ENCODE measurements at places on chromosomes 1 and 21.

- DNase-seq, result no peak
Observed at GRCh38 chr1:168806952-168807351, 77.9 kb upstream of the DPT start.

DNA sequence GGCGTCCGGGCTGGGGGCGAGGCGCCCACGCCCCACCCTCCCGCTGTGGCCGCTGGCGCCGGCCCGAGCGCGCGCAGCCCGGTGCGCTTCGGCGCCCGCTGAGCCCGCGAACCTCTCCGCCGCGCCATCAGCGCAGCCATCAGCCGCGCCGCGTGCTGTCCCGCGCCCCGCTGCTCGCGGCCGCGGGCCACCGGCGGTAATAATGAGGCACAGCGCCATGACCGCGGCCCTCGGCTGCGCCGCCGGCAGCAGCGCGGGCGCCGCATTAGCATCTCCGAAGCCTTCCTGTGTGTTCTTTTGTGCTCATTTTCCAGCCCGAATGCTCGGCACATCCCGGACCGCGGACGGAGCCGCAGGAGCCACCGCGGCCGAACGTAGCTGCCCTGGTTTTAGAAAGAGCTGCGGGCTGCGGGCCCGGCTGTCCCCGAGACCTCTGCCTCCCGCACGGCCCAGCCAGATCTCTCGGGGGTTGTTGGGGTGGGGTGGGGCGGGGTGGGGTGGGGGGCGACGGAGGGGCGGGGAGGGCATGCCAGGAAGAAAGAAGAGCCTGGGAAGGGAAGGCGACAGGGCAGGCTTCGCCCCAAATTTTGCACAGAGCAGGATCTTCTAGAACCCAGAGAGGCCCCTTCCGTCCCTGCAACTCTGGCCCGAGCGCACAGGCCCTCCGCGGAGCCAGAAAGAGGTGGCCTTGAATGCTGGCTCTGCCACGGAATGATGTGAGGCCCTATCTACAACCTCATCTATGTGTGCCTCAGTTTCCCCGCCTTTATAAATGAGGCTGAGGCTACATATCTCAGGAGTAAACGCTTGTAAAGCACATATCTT, 55.3 kb downstream of the RRAGC start:
- DNase-seq, result no peak

DNA sequence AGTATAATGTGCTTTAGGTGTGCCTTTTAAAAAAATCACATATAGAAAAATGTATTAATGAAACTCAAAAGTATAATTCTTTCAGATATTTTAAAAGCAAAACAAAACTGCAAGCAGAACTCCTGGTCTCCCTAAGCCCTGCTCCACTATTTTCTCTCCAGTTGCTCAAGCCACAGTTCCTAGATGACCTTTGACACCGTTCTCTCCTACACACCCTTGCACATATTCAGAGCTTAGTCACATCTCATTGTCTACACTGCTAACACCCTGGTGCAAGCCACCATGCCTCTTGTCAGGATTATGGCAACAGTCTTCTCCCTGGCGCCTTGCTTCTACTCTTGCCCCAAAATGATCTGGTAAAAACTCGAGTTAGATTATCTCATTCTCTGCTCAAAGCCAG, 50.2 kb upstream of the ROR1 start:
- DNase-seq, result no peak

GRCh38 chr1:196355206-196355786, 252.9 kb downstream of the KCNT2 start:
- DNase-seq, result no peak

GRCh38 chr1:186179231-186179630, 195.8 kb downstream of the TPR start:
- DNase-seq, result no peak

DNA sequence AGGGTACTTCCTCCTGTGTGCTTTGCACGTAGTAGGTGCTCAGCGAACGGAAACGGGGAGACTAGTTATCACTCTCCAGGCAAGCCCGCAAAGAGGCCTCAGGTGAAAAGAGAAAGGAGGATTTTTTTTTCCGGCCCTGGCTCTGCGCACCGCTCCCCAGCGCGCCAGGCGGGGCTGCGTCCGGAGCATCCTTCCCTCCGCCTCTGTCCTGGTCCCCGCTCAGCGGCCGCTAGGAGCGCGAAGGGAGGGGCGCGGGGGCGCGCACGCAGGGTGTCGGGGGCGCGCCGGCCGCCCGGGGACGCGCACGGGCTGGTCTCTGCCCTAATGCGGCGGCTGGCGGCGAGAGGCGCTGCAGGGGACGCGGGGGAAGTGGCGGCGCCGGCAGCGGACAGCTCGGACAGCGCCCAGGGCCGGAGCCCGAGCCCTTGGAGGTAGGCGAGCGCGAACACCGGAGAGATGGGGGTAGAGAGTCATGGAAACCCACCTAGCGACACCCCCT, 42.3 kb upstream of the NFASC start:
- no peak for DNase-seq

GRCh38 chr1:223843934-223844786, 1.6 kb downstream of the TP53BP2 start:
- DNase-seq, result peak; percentile 61

DNA sequence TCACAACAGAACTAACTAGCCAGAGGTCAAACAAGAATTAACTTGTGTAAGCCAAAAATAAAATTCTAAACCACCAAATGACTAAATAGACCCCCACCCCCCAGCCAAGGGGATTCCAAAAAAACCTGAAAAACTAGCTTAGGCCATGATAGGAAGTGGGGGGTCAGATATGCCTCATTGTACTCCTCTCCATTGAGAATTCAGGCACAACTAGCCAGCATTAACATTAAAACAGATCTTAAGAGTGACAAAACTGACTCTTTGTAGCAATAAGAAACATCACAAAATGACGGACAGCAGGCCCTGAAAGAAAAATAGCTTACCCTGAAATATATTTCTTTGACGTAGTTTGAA, 103.0 kb upstream of the ETV3 start:
- no peak for DNase-seq

DNA sequence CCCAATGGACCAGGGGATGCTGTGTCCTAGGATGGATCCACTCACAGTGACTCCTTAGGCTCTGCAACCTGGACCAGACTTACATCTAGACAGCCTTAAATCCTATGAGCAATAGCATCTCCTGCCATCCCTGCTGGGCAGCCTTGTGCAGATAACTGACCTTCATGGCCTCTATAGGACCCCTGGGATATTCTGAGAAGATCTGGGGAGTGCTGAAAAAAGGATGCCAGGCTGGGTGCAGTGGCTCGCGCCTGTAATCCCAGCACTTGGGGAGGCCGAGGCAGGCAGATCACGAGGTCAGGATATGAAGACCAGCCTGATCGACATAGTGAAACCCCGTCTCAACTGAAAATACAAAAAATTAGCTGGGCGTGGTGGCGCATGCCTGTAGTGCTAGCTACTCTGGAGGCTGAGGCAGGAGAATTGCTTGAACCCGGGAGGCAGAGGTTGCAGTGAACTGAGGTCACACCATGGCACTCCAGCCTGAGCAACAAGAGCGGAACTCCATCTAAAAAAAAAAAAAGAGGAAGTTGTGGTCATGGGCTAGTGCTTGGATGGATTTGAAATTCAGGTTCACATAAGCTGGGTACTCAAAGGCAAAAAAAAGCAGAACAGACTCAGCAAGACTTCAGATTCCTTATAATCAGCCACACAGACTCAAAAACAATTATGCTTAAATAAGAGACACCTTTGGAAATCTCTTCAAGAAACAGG, 10.9 kb upstream of the SH2D1B start:
- DNase-seq, result no peak

DNA sequence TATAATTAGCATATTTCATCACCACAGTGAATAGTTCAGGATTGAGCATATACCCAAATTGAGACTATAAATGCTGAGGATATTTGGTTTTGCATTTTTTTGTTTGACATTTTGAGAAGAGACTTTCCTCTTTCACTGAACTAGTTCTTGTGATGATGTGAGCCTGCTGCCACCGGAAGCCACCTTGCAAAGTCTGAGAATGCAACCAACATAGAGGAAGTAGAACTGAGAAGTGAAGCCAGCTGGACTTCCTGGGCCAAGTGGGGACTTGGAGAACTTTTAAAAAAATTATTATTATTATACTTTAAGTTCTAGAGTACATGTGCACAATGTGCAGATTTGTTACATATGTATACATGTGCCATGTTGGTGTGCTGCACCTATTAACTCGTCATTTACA, 102.3 kb downstream of the RPE65 start:
- DNase-seq, result no peak

GRCh38 chr21:20353351-20353750, 644.9 kb upstream of the NCAM2 start:
- DNase-seq, result no peak

GRCh38 chr1:7011826-7012225, 226.6 kb downstream of the CAMTA1 start:
- DNase-seq, result no peak

- no peak for DNase-seq
Observed at GRCh38 chr1:8104278-8105236, 78.4 kb upstream of the ERRFI1 start.

- DNase-seq, result no peak
Observed at GRCh38 chr1:51912881-51913280, 34.4 kb upstream of the NRDC start.

DNA sequence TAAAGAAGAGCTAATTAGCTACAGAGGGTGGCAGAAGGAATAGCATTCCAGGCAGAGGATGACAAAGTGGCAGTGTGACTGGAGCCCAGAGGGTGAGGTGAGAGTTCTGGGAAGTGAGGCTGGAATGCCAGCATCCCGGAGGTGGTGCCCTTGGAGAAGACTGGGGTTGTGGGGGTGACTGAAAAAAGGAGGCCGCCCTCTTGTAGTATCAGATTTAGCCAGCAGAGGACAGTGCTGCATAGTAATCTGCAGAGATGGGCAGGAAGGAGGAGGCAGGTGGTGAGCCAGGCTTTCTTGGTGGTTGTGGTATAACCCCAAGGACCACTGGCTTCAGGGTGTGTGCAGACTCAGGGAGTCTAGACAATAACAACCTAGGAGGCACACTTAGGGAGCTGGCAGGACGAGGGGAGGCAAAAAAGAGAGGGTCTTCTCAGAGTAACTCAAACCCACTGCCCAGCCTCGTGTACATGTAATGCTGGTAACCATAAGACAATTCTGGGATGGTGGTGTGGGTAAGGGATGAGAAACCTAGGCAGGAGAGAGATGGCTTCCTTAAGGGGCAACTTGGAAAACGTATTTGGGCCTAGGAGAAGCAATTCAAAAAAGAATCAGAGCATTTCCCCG, 30.5 kb downstream of the MROH7 start:
- DNase-seq, result peak; percentile 70

- DNase-seq, result no peak
Observed at GRCh38 chr1:224168859-224169380, 14.1 kb upstream of the DEGS1 start.

DNA sequence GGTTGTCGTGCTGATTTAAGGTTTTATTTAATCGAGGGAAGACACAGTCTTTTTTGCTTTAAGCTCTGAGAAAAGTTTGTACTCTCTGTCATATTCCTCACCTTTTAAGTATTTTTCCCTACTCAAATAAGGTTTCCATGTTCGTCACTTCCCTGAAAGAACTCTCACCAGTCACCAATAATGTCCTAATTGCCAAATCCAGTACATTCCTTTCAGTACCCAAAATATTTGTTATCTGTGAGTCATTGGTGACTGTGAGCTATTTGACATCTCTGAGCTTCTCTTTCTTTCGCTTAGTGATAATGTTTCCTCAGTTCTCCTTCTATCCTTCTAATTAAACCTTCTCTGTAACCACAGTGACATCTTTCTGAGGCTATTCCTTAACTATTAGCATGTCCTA, 874.2 kb upstream of the ADGRL2 start:
- DNase-seq, result no peak

- no peak for DNase-seq
Observed at GRCh38 chr1:192363177-192363576, 46.4 kb downstream of the RGS21 start.
